ENCODE measurements at places on chromosomes 16 and 17.
A peak's percentile ranks its signal among the peaks of the same experiment; 100 is the strongest.

DNA sequence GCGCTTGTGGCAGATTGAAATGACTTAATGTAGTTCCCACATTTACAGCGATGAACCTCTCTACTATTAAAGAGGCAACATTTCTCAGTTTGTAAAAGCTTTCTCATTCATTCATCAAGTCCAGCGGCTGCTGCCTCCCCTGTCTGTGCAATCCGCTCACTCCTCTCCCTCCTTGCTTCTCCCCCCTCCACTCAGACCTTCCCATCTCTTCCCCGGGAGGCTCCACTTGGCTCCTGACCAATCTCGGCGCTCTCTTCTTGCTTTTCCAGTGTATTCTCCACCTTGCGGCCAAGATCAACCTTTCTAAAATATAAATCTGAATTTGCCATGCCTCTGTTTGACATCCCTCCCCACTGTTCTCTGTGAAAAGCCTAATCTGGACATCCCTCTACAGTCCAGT, 117.5 kb downstream of the ASIC2 start:
- DNase-seq = no peak

DNA sequence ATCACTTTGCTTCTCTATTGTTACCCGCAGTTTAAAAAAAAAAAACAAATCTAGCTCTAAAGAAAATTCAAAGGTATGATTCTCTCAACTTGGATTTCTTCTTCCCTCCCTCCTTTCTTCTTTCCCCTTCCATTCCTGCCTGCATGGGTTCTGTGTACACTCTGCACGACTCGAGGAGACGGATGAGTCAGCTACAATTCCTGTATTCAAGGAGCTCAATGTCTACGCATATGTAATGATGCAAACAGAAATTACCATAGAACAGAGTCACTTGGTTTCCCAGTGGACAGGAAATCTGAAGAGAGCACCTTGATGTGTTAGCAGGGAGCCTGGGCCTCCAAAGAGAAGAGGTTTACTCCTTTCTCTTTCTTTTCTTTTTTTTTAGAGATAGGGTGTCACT, 92.3 kb downstream of the VPS53 start:
- DNase-seq = peak; percentile 81

- no peak for DNase-seq
Observed at GRCh38 chr17:75649687-75650086, 16.5 kb downstream of the SMIM5 start.

- DNase-seq = no peak
Observed at GRCh38 chr17:2466931-2467330, 44.8 kb downstream of the METTL16 start.

DNA sequence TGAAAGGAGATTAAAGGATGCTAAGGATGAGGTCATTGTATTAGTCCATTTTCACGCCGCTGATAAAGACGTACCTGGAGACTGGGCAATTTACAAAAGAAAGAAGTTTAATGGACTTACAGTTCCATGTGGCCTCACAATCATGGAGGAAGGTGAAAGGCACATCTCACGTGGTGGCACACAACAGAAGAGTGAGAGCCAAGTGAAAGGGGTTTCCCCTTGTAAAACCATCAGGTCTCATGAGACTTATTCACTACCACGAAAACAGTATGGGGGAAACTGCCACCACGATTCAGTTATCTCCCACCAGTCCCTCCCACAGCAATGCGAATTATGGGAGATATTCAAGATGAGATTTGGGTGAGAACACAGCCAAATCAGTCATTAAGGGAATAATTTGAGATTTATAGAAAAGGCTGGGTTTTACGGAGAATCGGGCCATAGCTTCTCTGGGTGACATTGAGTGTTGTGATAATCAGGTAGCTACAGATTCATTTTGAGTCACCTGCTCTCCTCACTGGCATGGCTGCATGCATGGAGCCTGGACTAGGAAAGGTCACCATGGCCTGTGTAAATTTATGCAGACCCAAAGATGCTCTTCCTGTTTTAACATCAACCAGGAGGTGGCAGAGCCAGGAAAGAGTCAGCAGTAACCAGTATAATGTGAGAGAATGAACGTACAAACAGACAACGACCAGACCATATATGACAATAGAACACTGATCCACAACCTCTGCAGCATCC, 40.5 kb upstream of the DYNLRB2 start:
- DNase-seq = no peak

DNA sequence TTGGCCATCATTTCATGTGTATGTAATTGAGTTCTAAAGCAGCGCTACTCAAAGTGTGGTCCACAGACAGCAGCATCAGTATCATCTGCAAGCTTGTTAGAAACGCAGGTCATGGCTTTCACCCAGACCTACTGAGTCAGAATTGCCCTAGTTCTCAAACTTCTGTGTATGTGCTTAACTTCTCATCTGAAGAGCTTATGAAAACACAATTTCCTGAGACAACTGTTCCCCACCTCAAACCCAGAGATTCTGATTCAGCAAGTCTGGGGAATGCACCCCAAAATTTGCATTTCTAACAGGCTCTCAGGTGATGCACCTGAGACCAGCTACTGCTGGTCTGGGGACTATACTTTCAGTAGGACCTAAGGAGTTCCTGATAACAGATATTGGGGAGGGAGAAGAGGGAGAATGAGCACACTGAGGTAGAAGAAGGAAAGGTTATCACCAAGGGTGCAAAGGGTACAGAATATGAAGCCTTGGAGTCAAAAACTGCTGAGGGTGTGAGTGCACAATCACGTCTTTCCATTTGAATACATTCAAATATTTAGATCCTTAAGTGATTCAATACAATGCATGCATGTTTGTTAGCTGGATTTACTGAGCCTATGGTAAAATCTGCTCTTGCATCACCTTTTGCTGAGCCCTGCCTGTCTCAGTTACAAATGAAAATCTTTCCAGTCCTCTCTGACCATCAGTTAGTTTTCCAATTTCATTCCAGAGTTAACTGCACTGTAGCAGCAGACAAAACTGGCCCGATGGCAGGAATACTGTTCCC, 29.2 kb upstream of the SKAP1 start:
- no peak for DNase-seq

DNA sequence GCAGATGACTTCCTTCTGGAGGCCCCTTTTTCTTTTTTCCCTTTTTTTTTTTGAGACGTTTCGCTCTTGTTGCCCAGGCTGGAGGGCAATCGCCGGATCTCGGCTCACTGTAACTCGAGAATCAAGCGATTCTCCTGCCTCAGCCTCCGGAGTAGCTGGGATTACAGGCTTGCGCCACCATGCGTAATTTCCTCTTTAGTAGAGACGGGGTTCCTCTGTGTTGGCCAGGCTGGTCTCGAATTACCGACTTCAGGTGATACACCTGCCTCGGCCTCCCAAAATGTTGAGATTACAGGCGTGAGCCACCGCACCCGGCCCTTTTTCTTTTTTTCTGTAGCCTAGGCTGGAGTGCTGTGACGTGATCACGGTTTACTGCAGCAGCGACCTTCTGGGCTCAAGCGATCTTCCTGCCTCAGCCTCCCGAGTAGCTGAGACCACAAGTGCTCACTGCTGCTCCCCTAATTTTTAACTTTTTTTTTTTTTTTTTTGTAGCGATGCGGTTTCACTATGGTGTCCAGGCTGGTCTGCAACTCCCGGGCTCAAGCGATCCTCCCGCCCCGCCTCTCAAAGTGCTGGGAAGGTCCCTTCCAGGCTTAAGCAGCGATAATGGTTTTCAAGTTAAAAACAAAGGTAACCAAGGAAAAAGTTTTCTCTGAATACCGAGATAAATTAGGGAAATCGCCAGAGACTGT, 956 bp upstream of the IST1 start:
- DNase-seq = peak; percentile 86

DNA sequence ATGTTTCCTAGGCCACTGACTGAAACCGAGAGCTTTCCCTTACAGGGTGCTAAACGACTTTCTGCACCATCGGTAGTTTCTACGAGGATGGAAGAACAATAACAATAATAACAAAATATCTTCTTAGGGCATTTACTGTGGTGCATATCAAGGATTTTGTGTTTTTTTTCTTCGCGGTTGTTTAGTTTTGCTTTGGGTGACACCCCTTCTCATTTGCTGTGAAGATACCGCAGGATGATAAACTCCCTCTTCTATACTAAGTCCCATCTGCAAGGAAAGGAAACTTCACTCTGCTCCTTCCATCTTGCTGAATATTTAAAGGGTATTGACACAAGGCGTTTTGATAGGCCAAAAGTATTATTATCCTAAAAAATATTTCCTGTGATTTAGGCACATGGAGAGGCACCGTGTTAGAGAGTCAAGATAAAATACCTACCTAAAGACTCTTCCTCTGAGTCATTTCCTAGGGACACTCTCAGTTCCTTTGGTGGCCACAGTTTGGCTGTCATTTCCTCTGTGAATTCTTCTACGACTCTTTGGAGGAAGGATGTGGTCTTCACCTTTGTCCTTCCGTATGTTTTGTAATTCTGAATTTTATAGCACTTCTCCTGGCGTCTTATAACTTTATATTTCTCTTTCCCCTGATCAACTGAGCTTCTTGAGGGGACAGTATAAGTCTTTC, 318.8 kb downstream of the CDH13 start:
- no peak for DNase-seq

DNA sequence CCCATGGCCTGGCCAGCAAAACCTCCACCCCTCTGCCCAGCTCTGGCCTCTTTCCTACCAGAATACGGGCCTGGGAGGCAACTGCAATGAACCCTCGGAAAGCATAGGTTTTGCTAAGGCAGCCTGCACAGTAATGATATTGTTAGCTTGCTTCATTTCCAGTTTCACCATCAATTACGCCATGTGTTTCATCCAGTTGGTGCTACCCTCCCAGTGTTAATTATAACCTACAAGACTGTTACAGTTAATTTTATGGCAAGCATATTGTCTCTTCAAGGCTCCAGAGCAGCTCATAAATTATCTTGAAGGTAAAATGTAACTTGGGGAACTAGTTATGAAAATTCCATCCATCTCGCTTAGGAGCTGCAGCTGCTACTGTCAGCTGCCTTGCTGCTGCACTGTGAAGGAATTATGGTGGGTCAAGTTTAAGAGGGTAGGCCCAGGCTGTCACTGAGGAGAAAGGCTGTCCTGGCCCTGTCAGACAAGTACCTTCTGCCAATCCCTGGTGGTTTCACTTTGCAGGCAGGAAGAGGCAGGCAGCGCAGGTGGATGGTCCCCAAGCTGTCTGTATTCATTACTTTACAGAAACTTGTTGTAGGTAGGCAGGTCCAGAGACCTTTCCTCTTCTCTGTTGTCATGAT, 242.9 kb downstream of the FTO start:
- no peak for DNase-seq

- DNase-seq = no peak
Observed at GRCh38 chr17:72430611-72431432, 310.0 kb downstream of the SOX9 start.

GRCh38 chr17:18319604-18320256, 4.6 kb downstream of the SMCR8 start:
- peak; percentile 71 for DNase-seq

GRCh38 chr17:63150994-63151464, 185.0 kb downstream of the TANC2 start:
- DNase-seq = peak; percentile 38
